ENCODE measurements at places on chromosomes 11 and 22.

- DNase-seq = no peak
These were observed 182.6 kb downstream of the DDX10 start for GRCh38 chr11:108847298-108847990.

DNA sequence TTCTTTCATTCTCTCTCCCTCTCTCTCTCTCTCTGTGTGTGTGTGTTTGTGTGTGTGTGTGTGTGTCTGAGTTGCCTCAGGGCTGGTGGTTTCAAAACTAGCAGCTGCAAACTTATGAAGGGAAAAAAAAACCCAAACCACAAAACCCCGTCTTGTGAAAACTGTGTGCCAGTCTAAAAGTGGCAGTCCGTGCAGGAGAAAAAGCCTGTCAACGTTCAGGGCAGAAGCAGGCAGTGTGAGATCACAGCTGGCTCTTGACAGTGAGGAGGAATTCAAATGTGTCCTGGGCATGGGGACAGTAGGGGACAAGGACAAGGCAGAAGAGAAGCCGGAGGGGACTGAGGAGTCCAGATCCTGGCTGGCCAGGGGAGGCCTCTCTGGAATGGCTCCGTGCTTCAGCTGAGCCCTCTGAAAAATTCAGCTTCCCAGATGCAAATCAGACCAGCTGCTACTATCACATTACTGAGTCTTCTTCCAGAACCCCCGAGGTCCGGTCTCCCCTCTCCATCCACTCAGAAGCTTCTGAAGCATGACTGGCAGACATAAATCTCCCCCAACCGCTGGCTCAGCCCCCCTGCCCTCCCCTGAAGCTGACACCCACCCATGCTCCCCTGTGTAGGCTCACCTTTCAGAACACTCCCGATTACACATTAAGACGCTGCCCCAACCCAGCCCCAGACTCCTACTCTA, 31.9 kb downstream of the FLI1 start:
- DNase-seq = no peak

DNA sequence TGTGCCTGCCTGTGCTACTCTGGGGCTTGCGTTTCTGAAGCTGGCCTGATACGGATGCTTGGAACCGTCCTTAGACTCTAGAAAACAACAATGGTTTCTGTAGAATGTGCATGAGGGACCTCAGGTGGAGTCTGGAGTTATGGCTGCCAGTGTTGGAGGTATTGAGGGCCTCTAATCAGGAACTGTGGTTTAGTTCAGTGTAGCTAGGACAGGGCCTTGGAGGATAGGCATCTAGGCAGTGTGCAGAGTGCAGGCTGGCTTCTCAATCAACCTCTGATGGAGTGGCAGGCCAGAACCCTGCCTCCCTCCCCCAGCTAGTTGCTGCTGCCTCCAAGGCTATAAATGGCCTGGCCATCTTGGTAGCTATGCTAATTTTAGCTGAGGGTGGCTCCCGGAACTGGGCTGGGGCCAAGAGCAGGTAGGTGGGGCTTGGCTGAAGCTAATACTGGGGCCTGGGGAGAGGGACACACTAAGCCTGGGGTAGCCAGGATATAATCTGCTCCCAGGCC, 4.0 kb downstream of the STIM1 start:
- peak; percentile 53 for DNase-seq

DNA sequence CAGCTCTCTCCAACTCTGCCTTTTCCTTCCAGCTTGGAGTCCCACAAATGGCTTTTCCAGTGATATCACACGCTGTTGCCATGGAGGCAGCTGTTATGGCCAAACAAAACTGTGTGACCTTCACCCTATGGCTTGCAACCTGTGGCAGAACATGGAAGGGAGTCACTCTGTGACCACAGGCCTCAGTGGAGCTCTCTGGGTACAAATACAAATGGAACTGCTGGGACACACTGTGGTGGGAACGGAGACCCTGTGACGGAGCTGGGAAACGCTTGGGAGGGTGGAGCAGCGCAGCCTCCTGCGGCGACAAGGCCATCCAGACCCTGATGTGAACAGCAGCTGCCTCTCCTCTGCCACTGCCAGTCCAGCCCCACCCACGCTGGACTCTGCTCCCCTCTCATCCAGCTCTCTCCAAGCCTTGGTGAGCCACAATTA, 162.5 kb downstream of the ETS1 start:
- no peak for DNase-seq

DNA sequence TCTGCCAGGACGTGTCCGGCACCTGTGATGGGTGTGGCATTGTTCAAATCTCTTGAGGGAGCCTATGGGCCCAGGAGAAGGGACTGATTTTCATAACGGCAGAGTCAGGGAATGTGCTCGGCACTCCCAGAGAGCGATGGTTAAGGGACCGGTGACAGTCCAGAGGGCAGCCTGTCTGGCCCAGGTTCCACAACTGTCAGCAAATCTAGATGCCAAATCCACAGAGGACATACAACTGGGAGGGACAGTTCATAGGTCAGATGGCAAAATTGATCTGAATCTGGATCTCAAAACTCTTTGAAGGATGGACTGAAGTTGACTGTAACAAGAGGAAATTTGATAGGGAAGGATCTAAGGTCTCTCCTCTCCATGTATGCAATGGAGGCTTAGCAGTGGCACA, 7.5 kb downstream of the SEC14L2 start:
- DNase-seq = no peak

GRCh38 chr22:46072981-46073682, 77.2 kb upstream of the PPARA start:
- DNase-seq = peak; percentile 18

DNA sequence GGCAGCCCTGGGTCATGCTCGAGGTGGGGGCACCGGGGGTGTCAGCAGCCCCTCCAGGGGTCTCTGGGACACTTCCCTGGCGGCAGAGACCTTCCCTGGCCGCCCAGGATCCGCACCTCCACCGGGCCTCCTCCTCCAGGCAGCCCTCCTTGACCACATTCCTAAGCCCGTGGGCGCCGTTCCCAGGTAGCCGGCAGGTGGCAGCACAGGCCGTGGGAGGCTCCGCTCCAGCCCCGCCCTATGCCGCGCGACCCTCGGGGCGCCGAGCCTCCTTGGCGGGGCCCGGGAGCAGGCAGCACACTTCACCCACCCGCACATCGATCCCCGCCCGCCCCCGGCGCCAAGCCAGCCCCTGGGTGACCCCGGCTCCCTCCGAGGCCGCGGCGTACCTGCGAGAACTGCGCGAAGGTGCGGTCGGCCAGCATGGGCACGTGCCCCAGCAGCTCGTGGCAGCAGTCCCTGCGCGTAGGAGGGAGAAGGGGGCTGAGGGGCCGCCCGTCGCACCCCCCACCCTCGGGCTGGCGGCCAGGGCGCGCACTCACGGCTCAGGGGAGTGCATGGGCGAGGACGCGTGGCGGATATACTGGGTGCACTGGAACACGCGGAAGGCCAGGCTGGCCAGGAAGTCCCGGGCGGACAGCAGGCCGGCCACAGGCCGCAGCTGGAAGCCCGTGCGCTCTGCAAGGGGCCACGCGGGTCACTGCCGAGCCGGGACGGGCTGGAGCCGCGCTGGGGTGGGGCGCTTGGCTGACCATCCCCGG, 5.3 kb upstream of the INS start:
- DNase-seq = peak; percentile 20

DNA sequence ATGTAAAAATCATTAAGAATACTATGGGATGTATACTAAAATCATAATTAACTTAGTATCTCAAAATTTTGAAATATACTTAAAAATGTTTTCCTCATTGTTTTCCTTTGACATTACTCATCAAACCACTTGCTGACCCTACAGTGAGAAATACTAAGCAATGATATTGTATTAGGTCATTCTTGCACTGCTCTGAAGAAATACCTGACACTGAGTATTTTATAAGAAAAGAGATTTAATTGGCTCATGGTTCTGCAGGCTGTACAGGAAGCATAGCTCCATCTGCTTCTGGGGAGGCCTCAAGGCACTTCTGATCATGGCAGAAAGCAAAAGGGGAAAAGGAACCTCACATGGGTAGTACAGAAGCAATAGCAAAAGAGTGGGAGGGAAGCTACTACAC, 950.9 kb upstream of the CHORDC1 start:
- no peak for DNase-seq

DNA sequence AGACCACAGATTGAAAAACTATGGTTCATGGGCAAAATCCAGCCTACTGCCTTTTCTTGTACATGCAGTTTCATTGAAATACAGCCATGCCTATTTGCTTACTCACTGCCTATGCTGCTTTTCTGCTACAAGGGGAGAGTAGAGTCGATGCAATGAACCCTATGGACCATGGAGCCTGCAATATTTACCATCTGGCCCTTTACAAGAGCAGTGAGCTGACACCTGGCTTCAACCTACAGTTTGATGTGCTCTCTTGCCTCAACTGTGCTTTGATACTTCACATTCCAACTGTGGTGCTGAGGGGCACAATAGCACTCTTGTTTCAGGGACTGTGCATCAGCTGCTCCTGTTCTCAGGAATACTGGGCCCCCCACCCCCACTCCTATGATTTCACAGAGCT, 239.5 kb upstream of the SORL1-AS1 start:
- no peak for DNase-seq

DNA sequence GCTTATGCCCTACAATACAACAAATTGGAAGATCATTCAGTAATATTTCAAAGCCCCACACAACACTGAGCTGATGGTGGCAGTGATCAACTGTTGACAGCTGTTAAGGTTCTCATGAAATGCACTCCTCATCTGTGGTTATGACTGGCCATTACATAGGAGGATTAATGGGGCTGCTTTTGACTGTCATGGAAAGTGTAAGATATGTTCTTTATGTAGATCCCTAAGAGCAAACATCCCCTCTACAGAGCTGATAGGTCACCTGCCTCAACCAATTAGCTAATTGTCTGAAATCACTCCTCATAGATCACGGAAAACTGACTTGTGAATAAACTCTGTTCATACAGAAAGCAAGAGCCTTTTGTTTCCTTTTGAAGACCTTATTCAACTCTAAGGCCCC, 78.1 kb downstream of the GAB2 start:
- no peak for DNase-seq

DNA sequence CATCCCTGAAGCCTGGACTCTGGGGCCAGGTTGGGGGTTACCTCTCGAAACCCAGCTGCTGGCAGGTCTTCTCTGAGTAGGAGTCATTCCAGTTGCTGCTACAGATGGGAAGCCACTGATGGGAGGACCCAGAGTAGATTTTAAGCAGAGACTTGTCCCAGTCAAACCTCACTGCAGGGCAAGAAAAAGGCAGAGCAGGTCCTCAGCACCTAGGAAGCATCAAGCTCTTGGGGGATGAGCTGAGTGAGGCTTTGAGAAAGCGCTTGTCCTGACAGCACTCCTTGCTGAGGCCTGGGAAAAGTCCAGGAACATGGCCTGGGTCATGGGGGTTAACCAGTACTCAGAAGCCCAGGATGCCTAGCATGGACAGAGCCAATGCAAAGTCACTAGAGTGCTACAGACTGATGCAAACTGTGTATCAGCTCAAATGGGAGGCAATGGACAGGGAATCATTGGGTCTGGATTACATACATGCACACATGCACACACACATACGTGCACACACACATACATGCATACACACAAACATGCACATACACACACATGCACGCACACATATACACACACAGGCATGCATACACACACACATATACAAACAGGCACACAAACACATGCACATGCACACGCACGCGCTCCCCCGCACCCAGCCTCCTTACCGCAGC, 15.3 kb downstream of the TMPRSS13 start:
- no peak for DNase-seq

- no peak for DNase-seq
These were observed 153.0 kb downstream of the HIPK3 start for GRCh38 chr11:33410086-33410765.
